HuH-7.5 (cell line): ENCODE measurements at places on chromosomes 2 and 18.

DNA sequence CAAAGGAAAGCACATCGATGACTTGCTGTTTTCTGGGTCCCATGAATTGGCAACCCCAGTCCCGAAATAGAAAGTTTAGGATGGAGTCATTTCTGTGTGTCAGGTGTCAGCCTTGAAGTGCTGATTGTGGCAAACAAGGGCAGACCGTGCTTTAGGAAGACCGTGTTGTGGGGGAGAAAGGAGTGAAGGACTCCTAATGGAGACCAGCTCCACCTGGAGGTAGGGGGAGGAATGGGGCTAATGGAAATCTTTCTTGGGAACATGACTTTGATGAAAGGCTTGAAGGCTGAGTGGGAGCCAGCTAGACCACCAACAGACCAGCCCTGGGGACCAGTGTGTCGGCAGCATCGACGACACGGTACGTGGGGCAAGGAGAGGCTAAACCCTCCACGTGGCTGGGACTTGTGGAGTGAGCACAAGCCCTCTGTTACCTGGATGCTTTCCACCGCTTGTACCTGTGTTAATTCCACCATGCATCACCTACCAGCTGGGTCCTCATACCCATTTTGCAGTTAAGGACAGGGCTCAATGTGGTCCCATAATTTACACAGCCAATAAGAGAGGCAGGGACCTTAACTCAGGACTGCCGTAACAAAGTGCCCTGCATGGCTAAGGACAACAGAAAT lies 104.2 kb downstream of the SH3BP4 start:
- DNase-seq, result peak; percentile 83

DNA sequence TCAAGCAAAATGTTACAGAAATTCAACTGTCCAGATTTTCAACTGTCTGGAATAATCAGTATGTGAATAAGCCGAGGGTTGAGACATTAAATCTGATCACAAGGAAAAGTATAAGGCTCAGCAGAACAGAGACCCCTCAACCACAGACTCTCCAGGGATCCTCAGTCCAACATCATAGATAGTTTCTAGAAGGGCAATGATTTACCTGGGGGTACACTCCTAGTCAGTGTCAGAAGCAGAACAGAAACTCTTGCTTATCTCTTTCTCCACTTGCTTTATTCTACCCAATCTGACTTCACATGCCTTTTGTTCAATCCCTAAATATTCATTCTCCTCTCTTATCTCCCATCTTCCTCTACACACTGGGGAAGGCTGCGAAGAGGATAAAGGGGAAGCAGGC lies 36.4 kb downstream of the ICOS start:
- no peak for DNase-seq

DNA sequence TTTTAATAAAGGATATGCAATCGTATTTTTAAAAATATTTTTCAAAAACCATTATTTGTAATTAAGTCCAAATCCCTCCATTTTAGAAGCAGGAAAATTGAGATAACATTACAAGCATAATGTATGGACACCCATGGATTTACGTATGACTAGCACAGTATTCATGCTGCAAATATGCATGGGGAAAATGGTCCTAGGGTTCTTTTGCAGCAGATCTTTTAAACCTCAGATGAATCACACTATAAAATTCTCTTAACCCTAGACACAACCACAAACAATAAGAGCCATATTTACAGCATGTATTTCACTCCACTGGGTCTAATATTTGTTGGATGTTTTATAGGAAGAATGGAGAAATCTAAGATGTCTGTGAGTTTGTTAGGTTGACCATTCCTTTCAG lies 453.4 kb downstream of the TGIF1 start:
- no peak for DNase-seq

DNA sequence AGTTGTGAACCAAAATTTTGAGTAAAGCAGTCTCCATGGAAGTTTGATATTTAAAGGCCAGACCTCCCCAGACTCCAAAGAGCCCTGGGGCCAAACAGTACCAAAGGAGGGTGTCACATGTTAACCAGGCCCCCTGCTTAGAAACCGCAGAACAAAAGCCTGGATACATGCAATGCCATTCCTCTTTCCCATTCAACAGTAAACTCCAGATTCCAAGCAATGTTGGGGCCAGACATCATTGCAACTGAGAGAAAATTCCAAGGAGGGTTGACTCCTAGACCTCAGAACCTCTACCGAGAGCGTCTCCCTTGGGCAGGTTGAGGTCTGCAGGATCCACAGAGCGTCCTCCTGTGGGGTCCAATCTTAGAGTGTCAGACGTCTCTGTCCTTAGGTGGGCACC lies 404.4 kb upstream of the SYT4 start:
- DNase-seq, result no peak

DNA sequence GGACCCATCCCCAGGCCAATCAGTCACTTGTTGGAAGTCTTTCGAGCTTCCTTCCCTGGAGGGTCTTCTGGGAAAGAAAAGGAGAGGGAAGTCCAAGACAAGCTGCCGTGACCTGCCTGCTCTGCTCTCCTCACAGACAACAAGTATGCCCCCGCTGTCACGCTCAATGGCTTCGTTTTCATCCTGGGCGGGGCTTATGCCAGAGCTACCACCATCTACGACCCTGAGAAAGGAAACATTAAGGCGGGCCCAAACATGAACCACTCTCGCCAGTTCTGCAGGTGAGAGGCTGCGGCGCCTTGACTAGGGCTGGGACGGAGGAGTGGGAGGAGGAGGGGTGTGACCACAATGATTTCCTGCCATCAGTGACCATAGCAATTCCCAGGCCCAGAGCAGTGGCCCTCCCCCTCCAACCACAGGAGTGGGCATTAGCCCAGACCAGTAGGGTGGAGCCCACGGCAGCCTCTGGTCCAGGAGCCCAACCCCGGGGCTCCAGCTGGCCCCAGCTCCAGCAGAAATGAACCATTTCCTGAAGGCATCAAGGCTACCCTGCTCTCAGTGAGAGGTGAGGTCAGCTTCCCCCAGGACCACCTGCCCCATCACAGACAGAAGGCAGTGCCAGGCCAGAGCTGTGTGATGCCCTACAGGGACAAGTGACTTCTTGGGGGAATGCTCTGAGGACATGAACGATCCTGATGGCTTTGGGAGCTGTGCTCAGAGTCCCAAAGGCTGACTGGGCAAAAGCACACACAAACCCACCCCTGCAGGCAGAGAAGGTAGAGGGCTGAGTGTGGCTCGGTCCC lies 223.1 kb downstream of the ATAD2B start:
- no peak for DNase-seq

DNA sequence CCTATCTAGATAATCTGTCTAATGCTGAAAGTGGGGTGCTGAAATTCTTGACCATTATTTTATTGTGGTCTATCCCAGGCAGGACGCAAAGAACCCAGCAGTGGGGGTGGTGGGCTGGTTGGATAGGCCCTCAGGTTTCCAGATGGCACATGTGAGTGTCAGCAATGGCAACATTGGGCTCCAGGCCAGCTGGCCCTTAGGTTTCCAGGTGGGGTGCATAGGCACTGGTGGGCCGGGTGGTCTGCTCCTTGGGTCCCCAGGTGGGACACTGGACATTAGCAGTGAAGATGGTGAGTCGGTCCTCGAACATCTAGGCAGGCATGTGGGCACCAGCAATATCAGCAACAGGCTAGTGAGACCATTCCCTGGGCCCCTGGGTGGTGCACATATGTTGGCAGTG lies 680.3 kb upstream of the ACVR2A start:
- no peak for DNase-seq
